Pancreas (tissue), 10 donors: ENCODE measurements at places on chromosomes 4 and X. TPM values are rescaled to one million over a fixed set of nuclear protein-coding genes. Genes with fewer than 3 reads are reported as not detected.

The ATP10D gene
- polyA plus RNA-seq = 4.6 TPM

The MAGEA10 gene
- polyA plus RNA-seq = not detected

The CDKL5 gene
- polyA plus RNA-seq = 0.76 TPM

The TSPYL2 gene
- 120 TPM for polyA plus RNA-seq

The PRR32 gene
- not detected for polyA plus RNA-seq

The MAGEA1 gene
- not detected for polyA plus RNA-seq

The NLGN4X gene
- polyA plus RNA-seq = 0.11 TPM

The POU4F2 gene
- not detected for polyA plus RNA-seq

The BMX gene
- polyA plus RNA-seq = 0.27 TPM

The SGMS2 gene
- polyA plus RNA-seq = 5.9 TPM

The PCDH11X gene
- 0.02 TPM for polyA plus RNA-seq

The SPARCL1 gene
- polyA plus RNA-seq = 39.1 TPM

The MAGEB3 gene
- polyA plus RNA-seq = not detected

The TIGD4 gene
- 0.35 TPM for polyA plus RNA-seq

The FAM9B gene
- polyA plus RNA-seq = not detected

The GPR173 gene
- 1.9 TPM for polyA plus RNA-seq

The MAGEA9B gene
- not detected for polyA plus RNA-seq

The HPF1 gene
- polyA plus RNA-seq = 19.9 TPM

The DTHD1 gene
- not detected for polyA plus RNA-seq

The APBB2 gene
- polyA plus RNA-seq = 9.1 TPM

The IBSP gene
- polyA plus RNA-seq = not detected

The HAUS3 gene
- polyA plus RNA-seq = 9.6 TPM

The STK32B gene
- polyA plus RNA-seq = 6.6 TPM

The PAGE2B gene
- not detected for polyA plus RNA-seq

The CSN1S1 gene
- 0.19 TPM for polyA plus RNA-seq

The UBE2D3 gene
- 98.2 TPM for polyA plus RNA-seq

The KLF8 gene
- 3.4 TPM for polyA plus RNA-seq

The TMEM255A gene
- polyA plus RNA-seq = 0.23 TPM

The POU3F4 gene
- not detected for polyA plus RNA-seq

The NXF3 gene
- polyA plus RNA-seq = 1.3 TPM

The NPY5R gene
- polyA plus RNA-seq = 0.73 TPM

The TRAPPC11 gene
- 8.6 TPM for polyA plus RNA-seq

The MAOB gene
- 15.1 TPM for polyA plus RNA-seq

The HSD17B13 gene
- polyA plus RNA-seq = 0.84 TPM

The CFP gene
- polyA plus RNA-seq = 2.5 TPM

The ETFDH gene
- polyA plus RNA-seq = 14.7 TPM
